ENCODE measurements at places on chromosomes 4 and X.
A peak's percentile ranks its signal among the peaks of the same experiment; 100 is the strongest.

GRCh38 chrX:106726485-106727437 lies at the start of gene RNF128:
RNF128 (plus strand) TSS chrX:106726701; CDS start chrX:106726914, 213 bp downstream.
- DNase-seq, result no peak

- DNase-seq, result no peak
Observed at GRCh38 chrX:72041871-72042851, 89.6 kb downstream of the RTL5 start.

GRCh38 chr4:127777487-127777886 lies 4.6 kb upstream of the HSPA4L start:
- DNase-seq, result no peak

DNA sequence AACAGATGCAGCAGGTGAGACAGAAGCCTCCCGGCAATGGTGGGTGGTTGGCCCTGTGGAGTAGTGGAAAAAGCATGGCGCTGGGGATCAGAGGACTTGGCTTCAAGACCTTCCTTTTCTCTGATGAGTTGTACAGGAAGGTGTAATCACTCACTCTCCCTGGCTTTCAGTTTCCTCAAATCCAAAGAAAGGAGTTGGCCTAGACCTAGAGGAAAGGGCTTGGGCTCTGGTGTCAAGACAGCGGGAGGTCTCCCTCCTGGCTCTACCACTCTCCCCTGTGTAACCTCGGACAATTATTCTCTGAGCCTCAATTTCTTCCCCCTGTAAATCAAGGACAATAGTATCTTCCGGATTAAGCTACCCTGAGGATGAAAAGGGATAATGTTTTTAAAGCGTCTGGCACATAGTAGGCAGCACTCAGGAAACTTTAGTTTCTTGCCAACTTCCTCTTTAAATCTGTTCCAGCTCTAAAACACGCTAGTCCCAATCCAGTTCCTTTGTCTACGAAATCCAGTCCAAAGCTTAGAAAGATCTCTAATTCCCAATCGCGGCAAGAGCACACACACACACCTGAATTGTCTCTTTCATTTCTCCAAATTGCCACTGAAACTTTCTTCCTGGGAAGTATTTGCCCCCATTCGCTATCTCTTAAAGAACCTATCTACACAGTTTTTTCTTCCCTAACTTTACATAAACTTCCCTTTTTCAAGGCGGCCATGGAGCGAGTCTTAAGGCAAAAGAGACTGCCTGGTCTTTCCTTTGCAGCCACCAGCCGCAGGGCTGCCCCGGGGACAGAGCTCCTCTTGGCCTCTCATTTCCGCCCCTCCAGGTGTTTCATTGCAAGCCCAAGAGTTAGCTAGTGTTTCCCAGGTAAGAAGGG lies 29.9 kb upstream of the GPC4 start:
- no peak for DNase-seq

GRCh38 chr4:89939546-89939945 lies 44.9 kb downstream of the MMRN1 start:
- no peak for DNase-seq

GRCh38 chr4:125551967-125552366 lies 237.2 kb downstream of the FAT4 start:
- no peak for DNase-seq

DNA sequence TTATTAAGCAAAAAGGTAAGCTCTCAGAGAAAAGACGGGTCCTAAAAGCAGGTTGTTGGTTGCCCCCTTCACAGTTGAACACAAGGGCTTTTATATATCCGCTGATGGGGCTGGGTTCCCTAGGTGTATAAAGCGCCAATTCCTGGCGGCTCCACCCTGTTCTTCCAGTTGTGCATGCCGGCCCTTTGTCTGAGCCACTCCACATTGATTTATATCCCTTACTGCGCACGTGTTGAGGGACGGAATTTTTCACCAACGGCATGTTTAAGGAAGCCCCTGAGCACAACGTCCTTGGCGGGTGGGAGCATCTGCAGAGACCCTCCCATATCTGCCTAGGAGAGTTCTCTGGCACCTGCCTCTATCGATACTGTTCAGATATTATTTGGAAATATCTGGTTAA lies 135.7 kb downstream of the DTHD1 start:
- no peak for DNase-seq

GRCh38 chr4:25098964-25099891 lies 61.0 kb downstream of the SEPSECS start:
- no peak for DNase-seq

- DNase-seq, result no peak
Observed at GRCh38 chr4:104492183-104492771, 2.4 kb downstream of the CXXC4 start.

DNA sequence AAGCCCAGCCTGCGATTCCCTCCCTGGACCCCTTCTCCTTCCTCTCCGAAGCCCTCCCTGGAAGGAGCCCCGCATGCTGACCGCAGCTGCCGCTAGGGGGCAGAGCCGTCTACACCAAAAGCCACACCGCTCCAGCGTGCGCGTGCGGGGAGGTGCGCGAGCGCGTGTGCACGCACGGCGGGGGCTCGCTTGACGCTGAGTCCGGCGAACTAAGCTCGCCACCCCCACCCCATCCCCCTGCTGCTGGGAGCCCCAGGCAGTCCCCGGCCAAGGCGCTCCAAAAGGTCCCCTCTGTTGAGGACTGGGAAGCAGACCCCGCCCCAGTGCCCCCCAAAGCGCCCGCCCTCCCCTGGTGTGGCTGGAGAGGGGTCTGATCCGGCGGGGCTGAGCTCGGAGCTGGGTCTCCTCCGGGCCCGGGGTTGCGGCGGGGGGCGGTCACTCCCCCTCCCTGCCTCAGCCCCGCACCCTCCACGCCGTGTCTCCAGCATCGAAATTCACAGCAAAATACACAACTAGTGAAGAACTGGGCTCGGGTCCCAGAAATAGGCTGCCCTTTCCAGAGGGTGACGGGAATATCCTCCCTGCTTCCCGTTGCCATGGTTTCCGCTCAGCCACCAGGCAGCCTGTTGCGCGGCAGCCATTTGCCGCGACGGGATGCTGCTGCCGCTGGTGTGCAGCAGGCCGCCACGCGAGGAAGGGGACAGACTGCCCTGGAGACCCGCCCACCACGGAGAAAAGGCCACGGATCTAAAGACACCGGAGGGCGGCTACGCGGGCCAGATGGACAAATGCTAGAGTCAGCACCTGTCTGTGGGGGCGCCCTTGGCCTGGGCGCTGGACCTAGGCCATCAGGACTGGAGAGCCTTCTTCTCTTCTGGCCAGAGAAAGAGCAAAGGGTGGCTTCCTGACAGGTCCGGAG lies 11.2 kb upstream of the CCNQ start:
- peak; percentile 62 for DNase-seq

Measured in stimulated activated CD4-positive, alpha-beta T cell treated with anti-CD3 and anti-CD28 coated beads, Interleukin-1b, Interleukin-23, amount 100 ng/mL, for 24 hours (primary cell).